ENCODE measurements at places on chromosomes 5 and 9. TPM values are rescaled to one million over a fixed set of nuclear protein-coding genes. Genes with fewer than 3 reads are reported as not detected.

DNA sequence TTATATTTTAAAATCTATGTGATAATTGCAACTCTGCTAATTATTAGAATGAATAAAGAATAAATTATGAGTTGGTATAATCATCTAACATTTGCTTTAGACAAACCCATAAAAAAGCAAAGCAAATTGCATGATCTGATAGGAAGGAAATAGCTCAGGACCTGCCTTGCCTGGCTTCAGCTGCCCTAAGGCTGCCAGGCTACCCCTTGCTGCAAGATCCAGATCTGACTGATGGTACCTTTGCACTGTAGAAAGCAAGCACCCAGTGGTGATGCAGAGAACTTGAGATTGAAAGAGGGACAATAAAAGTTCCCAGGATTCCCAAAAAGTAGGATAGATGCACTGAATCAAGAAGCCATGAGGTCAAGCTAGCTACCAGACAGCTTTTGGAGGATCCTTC is 100.9 kb upstream of the FSTL4 start:
- no peak for DNase-seq

- DNase-seq = no peak
Observed at GRCh38 chr9:84310883-84311282, 29.7 kb downstream of the SLC28A3 start.

- no peak for DNase-seq
Observed at GRCh38 chr9:111805830-111806241, 11.1 kb upstream of the SHOC1 start.

GRCh38 chr5:108276187-108277050 is 105.5 kb downstream of the FBXL17 start:
- no peak for DNase-seq

DNA sequence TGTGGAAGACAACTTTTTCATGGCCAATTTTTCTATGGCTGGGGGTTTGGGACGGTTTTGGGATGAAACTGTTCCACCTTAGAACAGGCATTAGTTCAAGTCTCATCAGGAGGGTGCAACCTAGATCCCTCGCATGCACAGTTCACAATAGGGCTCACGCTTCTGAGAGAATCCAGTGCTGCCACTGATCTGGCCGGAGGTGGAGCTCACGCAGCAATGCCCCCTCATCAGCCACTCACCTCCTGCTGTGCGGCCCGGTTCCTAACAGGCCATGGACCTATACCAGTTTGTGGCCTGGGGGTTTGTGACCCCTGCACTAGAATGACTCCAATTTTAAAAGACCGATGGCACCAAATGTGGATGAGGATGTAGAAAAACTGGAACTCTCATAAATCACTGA is 127.2 kb upstream of the IER5L start:
- DNase-seq = no peak

- DNase-seq = no peak
Observed at GRCh38 chr5:8827696-8828095, 718.2 kb downstream of the SEMA5A start.

DNA sequence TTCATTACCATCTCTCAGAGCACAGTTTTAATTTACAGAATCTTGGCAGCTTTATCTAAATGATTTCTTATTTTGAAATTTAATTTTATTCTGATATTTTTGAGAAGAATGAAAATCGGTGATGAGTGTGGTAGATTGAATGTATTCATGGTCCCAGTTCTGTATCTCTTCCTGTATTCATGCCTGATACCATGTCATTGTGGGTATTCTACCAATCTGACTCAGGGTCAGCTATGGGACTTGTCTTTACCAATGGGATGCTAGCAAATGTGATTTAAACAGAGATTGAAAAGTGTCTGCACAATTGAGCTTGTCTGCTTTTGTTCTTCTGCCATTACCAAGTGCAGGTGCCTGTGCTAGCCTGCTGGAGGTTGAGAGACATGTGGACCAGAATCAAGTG is 17.8 kb upstream of the ZNF618 start:
- no peak for DNase-seq

- no peak for DNase-seq
Observed at GRCh38 chr5:67996596-67996995, 219.0 kb upstream of the PIK3R1 start.

DNA sequence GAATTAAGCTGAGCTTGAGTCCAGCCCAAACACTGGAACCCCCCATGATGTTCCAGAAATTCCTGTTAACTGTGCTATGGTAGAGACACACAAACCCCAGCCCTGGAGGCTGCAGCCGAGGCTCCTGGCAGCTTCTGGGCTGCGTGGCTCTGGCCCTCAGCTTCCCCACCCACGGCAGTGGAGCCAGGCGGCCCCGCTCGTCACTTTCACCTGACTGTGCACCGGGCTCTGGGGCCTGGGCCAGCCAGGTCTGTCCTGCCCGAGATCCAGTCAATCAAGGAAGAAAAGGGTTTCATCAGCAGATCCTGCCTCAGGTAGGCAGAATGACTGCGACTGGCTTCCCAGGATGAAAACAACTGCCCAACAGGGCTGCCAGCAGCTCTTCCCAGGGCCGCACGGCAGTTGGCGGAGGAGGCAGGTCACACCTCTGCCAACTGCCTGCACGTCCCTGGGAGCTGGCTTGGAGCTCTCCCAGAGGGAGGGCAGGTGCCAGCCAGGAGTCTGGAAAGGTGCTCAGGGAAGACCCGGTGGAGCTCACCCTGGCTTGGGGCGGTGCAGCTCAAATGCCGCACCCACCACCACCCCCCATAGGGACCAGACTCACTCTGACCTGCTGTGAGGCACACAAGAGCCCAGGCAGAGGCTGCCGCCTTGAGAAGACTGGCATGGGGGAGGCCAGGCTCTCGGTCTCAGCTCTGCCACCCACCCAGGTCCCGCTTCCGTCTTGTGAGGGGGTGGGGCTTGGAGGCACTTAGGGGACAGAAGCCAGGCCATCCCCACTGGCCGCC is 20.7 kb downstream of the BRD3 start:
- DNase-seq = no peak

DNA sequence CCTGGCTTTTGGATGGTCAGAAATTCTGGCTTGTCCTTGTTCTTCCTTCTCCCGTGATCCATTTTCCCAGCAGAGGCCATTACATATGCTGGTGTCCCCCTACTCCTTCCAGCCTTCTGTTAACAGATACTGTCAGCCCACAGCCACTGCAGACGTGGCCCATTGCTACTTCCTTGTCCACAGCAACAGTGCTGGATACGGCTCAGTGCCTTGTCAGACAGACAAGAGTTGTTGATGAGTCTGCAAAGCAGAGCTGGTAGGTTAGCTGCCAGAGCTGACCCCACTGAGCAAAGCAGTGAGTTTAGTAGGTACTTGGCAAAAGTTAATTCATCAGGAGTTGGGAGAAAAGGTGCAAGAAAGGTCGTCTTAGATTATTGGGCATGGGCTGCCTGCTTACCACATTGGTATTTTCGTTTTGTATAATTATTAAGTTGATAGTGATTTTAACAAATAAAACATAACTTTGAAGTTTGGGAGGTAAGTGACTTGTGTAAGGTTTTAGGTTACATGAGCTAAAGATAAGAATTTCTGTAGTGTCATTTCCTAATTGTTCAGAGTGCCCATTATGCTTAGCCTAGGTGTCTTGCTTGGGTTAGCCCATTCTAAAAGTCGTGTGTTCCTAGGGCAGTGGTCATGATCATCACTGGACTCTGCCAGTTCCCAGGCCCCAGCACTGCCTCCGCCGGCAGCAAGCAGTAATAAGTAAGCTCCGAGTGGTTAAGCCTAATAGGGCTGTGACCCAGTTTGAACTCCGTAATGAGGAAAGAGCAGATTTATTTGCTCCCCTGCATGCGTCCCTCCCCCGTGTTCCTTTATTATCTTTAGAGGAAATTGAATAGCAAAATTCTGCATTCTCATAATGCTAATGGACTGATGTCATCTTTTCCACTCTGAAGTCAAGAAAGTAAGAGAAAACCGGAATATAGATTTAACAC is 292.0 kb downstream of the FANCC start:
- no peak for DNase-seq

DNA sequence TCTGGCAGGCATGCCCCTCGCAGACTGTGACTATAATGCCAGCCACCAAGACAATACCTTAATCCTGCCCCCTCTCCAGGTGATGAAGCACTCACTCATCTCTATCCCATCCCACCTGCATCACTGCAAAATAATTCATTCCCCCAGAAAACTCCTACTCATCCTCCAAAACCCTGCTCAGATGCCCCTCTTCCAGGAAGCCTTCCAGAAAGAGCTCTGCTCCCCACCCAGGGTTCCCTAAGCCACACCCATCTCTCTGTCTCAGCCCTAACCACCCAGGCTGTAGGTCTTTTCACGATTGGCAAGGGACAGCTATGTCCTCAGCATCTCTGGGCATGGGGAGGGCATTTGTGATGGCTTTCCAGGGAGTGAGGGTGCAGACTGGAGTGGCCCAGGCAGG is 17.2 kb downstream of the NR5A1 start:
- no peak for DNase-seq

DNA sequence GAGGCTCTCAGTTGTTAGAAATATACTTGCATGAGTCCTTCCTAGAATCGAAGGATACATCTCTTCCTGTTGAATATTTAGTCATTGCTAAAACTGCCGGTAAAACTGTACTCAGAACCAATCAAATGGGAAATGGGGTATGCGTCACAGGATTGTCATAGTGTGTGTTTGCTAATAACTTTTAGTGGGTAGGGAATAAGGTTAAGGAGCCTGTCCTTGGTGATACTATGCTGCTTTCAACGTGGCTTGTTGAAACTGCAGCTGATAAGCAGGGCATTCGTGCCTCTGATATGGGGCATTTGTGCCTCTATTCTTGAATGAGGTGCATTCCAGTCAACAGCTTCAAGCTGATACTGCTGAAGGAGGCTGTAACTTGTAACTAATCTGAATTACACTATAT is 26.6 kb downstream of the HABP4 start:
- no peak for DNase-seq

DNA sequence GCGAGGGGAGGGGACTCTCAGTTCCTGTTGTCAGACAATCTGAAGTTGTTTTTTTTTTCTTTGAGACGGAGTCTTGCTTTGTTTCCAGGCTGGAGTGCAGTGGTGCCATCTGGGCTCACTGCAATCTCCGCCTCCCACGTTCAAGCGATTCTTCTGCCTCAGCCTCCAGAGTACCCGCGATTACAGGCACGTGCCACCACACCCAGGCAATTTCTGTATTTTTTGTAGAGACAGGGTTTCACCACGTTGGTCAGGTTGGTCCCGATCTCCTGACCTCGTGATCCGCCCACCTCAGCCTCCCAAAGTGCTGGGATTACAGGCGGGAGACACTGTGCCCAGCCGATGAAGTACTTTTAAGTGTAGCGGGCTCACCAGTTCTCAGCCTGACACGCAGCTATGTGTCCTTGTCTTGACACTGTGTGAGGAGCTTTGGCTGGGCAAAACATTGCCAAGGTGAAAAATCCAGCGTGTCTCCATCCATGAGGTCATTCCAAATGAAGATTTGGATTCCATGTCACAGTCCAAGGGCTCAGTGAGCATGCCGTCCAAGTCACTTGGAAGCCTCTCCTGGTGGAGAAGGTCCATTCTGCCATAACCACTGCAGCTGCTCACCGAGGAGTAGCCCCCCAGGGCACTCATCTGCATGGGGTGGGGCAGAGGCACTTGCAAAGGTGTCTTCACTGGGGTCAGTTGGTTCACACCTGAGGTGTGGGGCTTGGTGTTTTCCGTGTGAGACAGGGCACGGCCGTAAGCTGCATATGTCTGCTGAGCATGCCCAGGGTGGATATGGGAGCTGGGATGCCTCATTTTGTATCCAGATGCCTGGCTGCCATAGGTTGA is 32.0 kb downstream of the OR2V1 start:
- no peak for DNase-seq

GRCh38 chr5:142803428-142804125 is 33.4 kb downstream of the ARHGAP26 start:
- DNase-seq = no peak

- DNase-seq = no peak
Observed at GRCh38 chr5:172496671-172497371, 42.5 kb upstream of the SH3PXD2B start.

- DNase-seq = no peak
Observed at GRCh38 chr5:118862596-118862995, 125.8 kb downstream of the DTWD2 start.

PCDHGB4 gene
- 0.13 TPM for polyA plus RNA-seq

NMUR2 gene
- polyA plus RNA-seq = not detected

PCDHGB5 gene
- polyA plus RNA-seq = not detected

TAS2R1 gene
- polyA plus RNA-seq = not detected

PCDHB15 gene
- not detected for polyA plus RNA-seq

ELL2 gene
- 4.5 TPM for polyA plus RNA-seq

IFNA1 gene
- polyA plus RNA-seq = not detected

SPATA31A6 gene
- polyA plus RNA-seq = not detected

DELE1 gene
- polyA plus RNA-seq = 31.4 TPM

MRPS27 gene
- 39.1 TPM for polyA plus RNA-seq

ADGRD2 gene
- not detected for polyA plus RNA-seq

SLC36A2 gene
- not detected for polyA plus RNA-seq
